NCI-H2107 (cell line): ENCODE measurements at places on chromosomes 1 and 21.
A peak's percentile ranks its signal among the peaks of the same experiment; 100 is the strongest.

DNA sequence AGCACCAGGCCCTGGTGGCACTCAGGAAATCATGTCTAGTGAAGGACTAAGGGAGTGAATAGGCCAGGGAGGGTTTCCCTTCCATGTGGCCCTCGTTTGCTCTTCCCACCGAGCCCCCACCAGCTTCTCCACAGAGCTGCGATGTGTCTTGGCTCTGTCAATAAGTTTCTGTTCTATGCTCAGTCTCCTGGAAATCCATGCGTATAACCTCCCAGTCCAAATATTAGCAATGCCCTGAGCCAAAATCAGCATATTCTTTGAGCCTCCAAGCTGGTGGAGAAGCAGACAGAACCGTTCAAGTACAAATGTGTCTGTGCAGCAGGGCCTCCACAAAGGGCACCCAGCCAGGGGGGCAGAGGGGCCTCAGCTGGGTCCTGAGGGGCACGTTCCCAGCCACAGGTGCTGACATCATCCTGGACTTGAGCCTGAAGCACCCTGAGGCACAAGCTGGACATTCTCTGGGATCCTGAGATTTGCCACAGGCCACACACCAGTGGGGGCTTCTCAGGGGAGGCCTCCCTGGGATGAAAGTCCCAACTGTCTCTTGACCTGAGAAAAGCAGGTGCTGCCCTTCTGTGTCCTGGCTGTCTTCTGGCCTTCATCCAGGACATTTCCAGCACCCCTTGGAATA, 350.5 kb upstream of the VAMP3 start:
- DNase-seq = no peak

- DNase-seq = no peak
Measured at GRCh38 chr1:109931911-109932636, 21.4 kb downstream of the CSF1 start.

- DNase-seq = no peak
Measured at GRCh38 chr1:218880484-218881060, 293.1 kb upstream of the LYPLAL1 start.

DNA sequence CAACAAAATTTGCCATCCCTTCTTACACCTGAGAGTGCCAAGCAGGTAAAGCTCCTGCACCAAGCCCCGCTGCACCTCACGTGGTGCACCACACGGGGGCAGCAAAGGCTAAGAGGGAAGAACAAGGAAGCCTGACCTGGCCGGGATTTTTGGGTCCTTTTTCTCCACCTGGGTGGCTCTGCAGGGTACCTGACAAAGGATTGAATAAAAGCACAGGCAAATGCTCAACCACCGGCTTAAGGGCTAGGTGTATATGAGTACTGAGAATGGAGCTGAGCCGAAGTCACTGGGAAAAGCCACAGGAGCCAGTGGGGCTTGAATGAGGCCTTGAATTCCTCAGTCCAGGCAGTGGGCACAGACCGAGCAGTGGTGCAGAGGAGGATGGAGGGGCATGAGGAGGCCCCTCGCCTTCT, 36.4 kb downstream of the ZNF697 start:
- DNase-seq = peak; percentile 81

DNA sequence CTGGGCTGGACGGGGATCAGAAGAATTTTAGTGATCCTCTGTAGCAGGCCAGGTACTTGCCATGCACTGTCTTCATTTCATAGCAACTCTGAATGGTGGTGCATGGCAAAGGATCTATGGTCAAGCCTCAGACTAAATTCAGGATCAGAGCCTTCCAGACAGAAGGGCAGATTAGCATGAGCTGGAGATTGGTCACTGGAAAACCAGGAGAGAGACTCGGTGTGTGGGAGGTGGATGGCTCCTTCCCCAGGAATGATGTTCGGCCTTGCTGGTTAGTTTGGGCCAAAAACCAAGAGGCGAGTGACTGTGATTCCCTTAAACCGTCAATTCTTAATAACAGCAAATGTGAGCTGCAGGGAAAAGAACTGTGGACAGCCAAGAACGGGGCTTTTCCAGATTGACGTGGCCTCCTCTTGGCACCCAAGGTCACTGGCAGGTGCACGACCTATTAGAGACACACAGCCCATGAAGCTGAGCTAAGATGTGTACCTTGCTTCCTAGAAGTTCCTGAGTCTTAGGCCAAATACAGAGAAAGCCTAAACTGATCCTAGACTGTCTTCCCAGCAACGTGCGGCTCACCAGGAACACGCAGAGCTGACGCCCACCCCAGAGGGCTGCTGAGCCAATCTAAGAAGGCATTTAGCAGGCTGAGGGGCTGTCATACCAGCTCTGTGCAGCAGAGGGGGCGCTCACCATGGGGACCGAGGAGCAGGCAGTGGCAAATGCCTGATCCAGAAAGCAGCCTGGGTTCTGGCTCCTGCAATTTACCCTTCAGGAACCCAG, 18.5 kb downstream of the ALDH4A1 start:
- DNase-seq = peak; percentile 19
